ENCODE measurements at places on chromosomes 2 and 18. TPM values are rescaled to one million over a fixed set of nuclear protein-coding genes. Genes with fewer than 3 reads are reported as not detected.

DYNAP gene
- not detected for total RNA-seq

TMEM87B gene
- 11.2 TPM for total RNA-seq

C1GALT1C1L gene
- not detected for total RNA-seq

LONRF2 gene
- 1.1 TPM for total RNA-seq

PDCD1 gene
- total RNA-seq, result not detected

ANKRD30B gene
- 0.51 TPM for total RNA-seq

CD8B2 gene
- total RNA-seq, result not detected

AQP12B gene
- not detected for total RNA-seq

VAMP8 gene
- 141 TPM for total RNA-seq

DNA sequence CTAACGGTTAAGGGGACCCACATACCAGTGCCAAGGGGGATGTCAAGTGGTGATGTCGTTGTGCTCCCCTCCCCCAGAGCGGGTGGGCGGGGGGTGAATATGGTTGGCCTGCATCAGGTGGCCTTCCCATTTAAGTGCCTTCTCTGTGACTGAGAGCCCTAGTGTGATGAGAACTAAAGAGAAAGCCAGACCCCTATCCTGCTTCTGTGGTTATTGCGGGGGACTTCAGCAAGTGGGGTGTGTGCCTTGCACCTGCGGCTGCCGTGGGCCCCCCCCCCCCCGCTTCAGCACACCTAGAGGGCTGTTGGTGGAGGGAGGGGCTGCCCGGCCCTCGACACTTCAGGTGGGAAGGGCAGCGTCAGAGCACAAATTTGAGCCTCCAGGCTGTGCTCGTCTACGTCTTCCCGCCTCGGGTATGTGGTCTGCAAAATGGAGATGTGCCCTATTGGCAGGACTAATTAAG is 6.1 kb downstream of the CTDSP1 start:
- no peak for DNase-seq

DNA sequence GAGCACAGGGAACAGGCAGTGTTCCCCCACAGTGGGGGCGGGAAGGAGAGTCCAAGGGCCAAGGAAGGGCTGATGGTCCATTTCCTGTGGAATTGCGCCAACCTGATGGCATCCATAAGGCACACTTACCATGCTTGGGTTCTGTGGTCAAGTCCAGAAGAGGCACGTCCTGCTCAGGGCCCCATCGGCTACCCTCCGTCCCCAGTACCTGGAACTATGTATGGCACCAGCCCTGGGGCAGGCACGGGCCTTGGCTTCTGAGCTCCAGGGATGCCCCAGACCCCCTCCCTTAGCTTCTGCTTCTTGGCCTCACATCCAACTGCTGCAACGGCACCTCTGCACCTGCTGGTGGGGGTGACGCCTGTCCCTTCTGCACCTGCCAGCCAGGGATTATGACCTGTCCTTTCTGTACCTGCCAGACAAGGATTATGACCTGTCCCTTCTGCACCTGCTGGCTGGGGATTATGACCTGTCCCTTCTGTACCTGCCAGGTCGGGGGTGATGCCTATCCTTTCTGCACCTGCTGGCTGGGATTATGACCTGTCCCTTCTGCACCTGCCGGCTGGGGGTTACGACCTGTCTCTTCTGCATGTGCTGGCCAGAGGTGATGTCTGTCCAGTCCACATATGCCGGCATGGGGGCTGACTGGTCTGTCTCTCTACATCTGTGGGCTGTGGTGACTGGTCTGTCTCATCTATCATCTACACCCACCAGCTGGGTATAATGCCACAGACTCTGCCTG is 45.4 kb upstream of the SNTG2 start:
- DNase-seq, result no peak

GRCh38 chr2:150693556-150693955 is 206.1 kb upstream of the RND3 start:
- DNase-seq, result no peak

DNA sequence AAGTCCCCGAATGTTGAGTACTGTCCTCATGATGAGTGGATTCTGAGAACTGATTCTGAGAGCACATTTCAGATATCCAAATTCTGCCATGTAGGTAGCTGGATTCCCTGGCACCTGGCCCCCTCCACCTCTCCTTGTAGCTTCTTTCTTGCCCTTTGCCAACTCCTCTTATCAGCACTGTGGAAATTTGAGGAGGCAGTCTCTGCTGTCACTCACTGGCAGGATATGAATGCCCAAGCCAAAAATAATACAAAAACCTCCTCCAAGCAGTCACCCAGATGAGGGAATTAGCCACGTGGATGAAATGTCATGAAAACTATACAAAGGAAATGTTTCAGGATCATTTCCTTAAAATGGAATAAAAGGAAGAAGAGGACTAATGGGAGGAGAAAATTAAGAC is 276.8 kb downstream of the SETBP1 start:
- DNase-seq, result no peak

GRCh38 chr2:6341588-6342129 is 524.0 kb downstream of the CMPK2 start:
- no peak for DNase-seq

DNA sequence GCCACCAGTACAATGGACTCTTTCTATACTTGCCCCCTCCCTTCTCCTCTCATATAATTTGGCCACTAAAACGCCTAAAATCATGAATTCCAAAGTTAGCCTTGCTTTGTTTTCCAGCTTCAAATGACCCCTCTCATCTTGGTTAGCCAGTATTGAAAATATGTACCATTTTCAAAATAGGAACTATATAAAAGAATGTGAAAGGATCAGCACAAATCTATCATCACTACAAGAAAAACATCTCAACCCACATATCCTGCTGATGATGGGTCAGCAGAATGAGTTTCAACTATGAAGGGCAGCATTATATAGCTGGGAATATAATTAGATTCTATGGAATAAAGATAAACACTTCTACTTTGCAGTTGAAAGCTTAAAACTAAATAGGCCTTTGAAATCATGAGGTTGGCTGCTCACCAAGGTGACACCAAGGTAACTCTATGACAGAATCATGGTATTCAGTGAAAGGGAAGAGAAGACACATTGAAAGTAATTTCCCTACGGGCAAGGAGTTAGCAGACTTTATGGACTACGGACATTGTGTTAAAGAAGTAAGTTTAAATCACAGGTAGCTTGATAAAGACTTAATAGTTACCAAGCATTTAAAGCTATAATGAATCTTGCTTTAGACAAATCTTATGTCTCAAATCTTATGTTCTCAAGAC is 873.0 kb downstream of the CPS1 start:
- DNase-seq, result no peak

DNA sequence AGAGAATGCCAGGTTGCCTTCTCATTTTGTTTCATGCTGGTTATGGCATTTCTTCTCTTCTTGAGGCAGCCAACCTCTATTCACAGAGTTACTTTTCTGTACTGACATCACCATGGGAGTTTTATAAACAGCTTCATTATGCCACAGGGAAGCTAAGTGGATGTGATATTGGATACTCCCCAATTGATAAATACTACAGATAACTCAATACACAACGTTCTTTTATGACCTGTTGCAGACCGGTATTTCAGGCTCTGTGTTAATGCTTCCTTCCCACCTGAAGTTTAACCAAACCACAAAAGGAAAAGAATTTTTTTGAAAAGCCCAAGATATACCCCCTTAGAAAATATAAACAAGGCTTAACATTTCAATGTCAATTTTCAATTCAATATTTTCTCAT is 258.3 kb upstream of the SOX11 start:
- no peak for DNase-seq

GRCh38 chr2:40173276-40173675 is 278.6 kb downstream of the SLC8A1 start:
- DNase-seq, result peak; percentile 56

GRCh38 chr2:140851258-140851981 is 1279.4 kb downstream of the LRP1B start:
- peak; percentile 7 for DNase-seq

DNA sequence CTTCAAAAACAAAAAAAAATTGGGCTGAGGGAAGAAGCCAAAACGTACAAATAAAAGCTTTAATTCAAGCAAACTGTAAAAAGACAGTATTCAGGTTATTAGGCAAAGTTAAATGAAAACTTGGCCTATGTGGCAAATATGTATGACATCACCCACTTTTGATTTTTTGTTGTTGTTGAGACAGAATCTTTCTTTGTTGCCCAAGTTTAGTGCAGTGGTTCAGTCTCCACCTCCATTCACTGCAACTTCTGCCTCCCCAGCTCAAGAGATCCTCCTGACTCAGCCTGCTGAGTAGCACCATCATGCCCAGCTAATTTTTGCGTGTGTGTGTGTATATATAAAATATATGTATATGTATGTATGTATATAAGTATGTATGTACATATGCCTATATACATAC is 440.4 kb upstream of the NRXN1 start:
- DNase-seq, result no peak

- DNase-seq, result no peak
These were observed 92.4 kb downstream of the GBX2 start for GRCh38 chr2:236075802-236076201.

DNA sequence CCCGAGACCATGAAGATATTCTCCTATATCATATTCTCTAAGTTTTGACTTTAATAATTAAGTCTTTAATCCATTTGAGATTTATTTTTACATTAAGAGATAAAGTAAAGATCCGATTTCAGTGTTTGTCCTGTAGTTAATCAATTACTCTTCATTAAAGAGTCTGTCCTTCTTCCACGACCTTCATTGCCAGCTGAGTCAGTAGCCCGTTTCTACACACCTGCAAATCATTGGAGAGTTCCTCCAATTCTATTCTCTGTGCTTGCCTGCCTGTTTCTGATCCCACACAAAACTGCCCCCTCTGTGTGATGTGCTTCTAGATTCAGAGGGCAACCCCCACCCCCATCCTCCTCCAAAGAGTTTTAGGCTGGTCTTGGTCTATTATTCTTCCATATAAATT is 119.2 kb downstream of the KCNF1 start:
- no peak for DNase-seq

DNA sequence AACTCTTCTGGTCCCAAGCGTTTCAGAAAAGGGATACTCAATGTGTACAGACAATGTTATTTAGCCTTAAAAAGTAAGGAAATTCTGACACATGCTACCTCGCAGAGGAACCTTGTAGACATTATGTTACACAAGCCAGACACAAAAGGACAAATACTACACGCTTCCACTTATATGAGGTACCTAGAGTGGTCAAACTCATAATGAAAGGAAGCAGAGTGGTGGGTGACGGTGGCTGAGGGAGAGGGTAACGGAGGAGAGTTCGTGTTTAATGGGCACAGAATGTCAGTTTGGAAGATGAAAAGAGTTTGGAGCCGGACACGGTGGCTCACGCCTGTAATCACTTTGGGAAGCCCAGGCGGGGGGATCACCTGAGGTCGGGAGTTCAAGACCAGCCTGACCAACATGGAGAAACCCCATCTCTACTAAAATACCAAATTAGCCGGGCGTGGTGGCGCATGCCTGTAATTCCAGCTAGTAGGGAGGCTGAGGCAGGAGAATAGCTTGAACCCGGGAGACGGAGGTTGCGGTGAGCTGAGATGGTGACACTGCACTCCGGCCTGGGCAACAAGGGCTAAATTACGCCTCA is 1.4 kb downstream of the MCM6 start:
- no peak for DNase-seq

DNA sequence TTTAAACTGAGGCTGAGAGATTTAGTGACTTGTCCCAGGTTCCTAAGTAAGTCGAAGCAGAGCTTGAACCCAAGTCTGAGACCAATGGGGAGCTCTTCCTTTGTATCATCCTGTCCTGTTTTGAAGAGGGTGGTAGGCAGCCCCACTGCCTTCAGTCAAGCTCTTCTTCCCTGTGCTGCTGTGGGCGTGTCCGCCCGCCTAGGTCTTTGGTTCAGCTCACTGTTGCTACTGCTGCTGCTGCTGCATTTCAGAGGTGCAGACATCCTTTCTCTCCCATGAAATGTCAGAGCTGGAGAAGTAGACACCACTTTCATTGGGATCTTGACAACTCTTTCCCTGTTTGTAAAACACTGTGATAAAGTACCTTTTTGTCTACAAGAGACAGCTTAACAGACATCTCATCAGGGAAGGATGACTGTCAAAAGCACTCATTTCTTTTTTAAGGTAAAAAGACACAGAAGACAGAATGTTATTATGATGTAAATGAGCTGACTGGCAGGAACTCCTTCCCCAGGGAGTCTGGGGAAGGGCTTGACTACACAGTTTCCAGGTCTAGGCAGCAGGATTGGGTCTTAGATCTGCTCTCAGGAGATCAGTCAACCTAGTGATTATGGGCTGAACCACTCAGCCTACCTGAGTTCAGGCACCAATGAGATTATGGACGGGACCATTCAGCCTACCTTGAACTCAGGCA is 91.7 kb upstream of the TRIB2 start:
- no peak for DNase-seq

GRCh38 chr2:150383587-150383986 is 103.9 kb downstream of the RND3 start:
- no peak for DNase-seq

DNA sequence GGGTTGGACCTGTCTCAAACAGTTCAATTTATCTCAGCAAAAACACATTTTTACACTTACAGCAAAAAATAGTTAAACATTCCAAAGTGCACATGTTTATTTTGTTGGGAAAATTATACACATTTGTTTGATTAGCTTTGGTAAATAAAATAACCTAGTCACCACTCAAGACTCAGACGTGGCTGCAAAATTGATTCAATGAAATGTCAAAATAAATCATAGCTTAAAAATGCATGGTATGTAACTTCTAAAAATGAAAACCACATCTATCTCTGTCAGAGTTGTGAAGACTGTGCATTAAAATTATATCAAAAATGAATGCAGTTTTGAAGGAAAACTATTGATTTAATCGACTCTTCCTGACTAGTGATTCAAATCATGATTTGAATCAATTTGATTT is 56.7 kb downstream of the GALNT14 start:
- DNase-seq, result peak; percentile 64

DNA sequence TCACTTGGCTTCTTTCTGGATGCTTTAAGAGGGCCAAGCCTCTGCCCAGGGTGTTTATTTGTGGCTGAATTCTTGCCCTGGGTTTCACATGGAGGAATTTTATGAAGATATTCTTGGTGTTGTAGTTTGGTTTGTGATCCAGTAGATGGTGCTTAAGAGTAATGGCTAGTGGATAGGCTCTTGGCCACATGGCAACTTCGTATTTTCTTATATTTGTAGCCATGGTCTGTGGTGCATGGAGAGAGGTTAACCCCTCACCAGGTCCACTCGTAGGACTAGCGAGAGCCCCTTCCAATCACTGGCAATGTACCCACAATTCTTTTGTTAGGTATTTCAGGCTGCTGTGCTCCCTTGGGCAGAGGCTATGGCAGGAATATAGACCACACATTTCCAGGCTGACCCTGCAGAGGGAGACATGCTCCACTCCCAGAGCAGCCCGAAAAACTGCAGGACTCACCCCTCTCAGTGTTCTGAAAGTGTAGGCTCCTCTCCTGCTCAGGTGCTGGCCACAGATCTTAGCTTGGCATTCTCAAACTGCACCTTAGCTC is 582.1 kb upstream of the SETBP1 start:
- DNase-seq, result peak; percentile 53

GRCh38 chr2:150911766-150912280 is 349.8 kb downstream of the RBM43 start:
- peak; percentile 14 for DNase-seq

GRCh38 chr18:24585996-24586566 is 125.6 kb downstream of the HRH4 start:
- no peak for DNase-seq
